Prostate gland (tissue), 2 donors: ENCODE measurements at places on chromosomes 13 and 19.
A peak's percentile ranks its signal among the peaks of the same experiment; 100 is the strongest.

DNA sequence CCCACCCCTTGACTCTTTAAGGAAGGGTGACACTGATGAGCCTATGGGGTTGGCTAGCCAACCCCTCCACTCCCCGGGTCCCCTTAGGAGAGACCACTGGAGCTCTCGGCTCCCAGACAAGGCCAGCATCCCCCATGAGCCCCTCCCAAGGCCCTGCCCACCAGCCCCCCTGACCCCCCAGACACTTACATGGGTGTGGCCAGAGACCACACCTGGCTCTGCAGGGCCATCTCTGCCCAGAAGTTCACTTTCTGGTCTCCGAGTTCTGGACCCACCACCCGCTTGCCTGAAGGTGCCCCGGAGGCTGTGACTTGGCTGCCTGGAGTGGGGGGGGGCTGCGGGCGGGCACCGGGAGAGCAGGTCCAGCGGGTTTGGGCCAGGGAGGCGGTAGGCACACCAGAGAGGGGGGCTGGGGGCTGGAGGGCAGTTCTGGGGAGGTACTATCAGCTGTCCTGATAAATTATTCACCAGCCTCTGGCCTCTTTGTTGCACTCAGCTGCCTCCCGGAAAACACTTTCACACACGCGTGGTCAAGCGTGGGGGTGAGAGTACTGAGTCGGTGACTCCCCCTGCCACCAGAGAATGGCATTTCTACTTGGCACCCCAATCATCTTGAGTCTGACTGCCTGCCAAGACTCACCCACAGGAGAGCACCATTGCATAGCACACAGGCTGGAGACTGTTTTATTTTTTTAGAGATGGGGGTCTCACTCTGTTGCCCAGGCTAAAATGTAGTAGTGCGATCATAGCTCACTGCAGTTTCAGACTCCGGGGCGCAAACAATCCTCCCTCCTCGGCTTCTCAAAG, at the start of gene PALM3:
Gene PALM3, minus strand, starts transcription at position 326 of the 807 bp plus-strand sequence. Its CDS starts 96 bp downstream, at position 230.
- peak; percentile 42 for DNase-seq

- no peak for DNase-seq
Measured at GRCh38 chr19:384799-385169, 24.2 kb downstream of the C2CD4C start.

DNA sequence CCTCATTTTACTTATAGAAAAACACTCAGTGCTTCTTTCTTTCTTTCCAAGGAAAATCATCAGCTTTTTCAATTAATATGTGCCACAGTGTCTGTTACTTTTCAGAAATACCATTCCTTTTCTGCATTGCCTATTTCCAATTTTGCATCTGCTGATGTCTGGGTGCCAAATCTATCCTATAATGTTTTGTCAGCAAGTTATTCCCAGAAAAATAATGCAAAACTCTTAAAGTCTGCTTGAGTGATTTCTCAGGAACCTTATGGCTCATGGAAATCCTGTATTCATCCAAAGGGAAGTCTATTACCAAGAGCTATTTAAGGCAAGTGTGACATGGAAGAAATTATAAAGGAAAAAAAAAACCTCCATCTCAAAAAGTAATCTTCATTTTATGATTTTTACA, 224.4 kb downstream of the FGF14 start:
- DNase-seq = no peak

DNA sequence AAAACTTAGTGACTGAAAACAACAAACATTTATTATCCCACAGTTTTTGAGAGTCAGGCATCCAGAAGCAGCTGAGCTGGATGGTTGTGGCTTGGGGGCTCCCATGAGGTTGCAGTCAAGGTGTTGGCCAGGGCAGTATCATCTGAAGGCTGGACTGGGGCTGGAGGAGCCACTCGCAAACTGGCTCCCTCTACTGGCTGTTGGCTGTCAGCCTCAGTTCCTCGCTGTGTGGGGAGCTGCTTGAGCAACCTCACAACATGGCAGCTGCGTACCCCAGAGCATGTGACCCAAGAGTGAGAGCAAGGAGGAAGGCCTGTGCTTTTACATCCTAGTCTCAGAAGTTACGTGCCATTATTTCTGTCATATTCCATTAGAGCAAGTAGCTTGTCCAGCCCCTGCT, 9.7 kb downstream of the YJU2 start:
- DNase-seq = no peak

DNA sequence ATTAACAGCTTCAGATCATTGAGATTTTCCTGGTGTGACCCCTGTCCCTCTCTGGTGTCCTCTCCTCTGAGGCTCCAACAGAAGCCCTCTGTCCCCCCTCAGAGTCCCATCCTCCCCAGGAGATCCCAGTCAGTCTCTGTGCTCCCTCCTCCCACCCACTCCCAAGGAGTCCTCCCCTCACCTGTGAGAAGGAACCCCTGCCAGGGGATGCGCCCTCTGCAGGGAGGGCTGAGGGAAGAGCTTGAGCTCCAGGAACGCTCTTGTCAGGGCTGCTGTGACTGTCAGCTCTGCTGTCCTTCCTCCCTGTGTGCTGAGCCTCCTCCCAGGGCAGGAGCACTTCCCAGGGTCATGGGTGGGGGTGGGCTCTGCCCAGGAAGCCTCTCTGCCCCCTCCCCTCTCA, 33.2 kb downstream of the CEACAM8 start:
- no peak for DNase-seq

- no peak for DNase-seq
Measured at GRCh38 chr13:51978796-51979556, 32.3 kb downstream of the ATP7B start.

- no peak for DNase-seq
Measured at GRCh38 chr19:55133639-55134444, 15.2 kb downstream of the TNNT1 start.

DNA sequence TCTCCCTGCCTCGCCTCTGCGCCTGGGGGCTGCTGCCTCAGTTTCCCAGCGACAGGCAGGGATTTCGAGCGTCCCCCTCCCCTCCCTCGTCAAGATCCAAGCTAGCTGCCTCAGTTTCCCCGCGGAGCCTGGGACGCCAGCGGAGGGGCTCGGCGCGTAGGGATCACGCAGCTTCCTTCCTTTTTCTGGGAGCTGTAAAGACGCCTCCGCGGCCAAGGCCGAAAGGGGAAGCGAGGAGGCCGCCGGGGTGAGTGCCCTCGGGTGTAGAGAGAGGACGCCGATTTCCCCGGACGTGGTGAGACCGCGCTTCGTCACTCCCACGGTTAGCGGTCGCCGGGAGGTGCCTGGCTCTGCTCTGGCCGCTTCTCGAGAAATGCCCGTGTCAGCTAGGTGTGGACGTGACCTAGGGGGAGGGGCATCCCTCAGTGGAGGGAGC, 722 bp upstream of the ICAM1 start:
- DNase-seq = no peak

GRCh38 chr19:55118401-55118991, 1.1 kb upstream of the PPP1R12C start:
- DNase-seq = no peak

GRCh38 chr19:28999724-29000433, 213.1 kb downstream of the UQCRFS1 start:
- no peak for DNase-seq

- no peak for DNase-seq
Measured at GRCh38 chr13:110524541-110525257, 36.8 kb downstream of the RAB20 start.

DNA sequence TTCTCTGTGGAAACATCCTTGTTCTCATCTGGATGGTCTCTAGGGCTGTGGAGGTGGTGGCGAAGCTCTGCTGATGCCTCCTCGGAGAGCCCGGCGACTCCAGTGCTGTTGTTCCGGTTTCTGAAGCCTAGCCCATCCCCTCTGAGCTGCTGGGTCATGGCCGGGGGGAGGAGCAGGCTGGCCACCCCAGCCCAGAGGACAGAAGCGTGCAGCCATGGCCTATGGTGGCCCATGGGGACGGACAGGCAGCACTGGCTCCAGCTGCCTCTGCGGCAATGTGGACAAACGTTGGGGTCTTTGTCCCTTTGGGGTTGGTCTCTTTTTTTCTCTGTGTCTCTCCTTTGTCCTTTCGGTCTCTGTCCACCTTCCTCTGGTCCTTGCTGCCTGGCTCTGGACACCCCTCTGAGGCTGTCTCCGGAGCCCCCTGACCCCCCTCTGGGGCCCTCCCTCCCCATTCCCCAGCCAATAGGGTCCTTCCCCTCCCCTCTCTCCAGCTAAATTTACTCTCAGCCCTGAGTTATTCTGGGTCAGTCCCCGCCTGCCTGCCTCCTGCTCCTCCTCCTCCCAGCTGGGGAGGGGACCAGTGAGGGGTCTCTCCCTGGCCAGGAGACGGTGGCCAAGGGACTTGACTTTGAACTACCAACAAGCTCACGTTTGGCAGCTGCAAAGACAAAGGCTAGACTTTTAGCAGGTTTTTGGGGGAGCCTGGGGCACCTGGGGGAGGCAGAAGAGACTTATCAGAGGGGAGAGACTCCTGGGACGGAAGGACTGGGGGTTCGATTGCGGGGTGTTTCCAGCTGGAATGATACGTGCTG, at the start of gene HRC:
Gene HRC, minus strand, starts transcription at position 392 of the 815 bp plus-strand sequence. Its CDS starts 159 bp downstream, at position 233.
- no peak for DNase-seq

GRCh38 chr19:7852851-7853769, 21.1 kb downstream of the PRR36 start:
- DNase-seq = peak; percentile 74
